ENCODE measurements at places on chromosomes 5 and 9. TPM values are rescaled to one million over a fixed set of nuclear protein-coding genes. Genes with fewer than 3 reads are reported as not detected.

- H3K4me3 ChIP-seq, result no peak overlapping the region
- H3K27ac ChIP-seq, result no peak overlapping the region
- DNase-seq, result no peak
- H3K4me1 ChIP-seq, result no peaks in the 10 kb centered on the region
- H3K27me3 ChIP-seq, result no peaks in the 10 kb centered on the region
Measured at GRCh38 chr9:92547356-92547755, 11.6 kb upstream of the ECM2 start.

DNA sequence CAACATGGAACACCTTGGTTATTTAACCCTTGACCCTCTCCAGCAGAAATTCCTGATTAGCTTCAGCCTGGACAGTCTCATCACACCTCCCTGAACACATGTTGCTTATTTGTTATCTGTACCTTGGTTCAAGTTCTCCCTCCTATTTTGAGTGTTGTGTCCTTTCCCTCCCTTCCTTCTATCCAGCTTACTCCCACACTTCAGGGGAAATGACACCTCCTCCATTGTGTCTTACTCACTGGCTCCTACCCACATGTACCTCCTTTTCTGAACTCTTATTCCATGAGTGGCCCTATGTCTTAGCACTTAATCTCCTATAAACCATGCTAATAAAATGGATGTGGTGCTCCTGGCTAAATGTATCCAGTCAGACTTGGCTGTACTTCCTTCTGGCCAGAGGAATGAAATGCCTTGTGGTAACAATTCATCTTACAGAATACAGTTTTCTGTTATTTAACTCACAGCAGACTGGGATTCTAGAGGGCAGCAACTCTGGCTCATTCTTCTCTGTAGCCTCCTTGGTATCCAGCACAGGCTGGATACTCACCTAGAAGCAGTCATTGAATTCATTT is 11.2 kb downstream of the LIX1 start:
- H3K4me1 ChIP-seq, result no peaks in the 10 kb centered on the region
- no peak overlapping the region for H3K4me3 ChIP-seq
- no peak for DNase-seq
- no peak overlapping the region for H3K27ac ChIP-seq

DNA sequence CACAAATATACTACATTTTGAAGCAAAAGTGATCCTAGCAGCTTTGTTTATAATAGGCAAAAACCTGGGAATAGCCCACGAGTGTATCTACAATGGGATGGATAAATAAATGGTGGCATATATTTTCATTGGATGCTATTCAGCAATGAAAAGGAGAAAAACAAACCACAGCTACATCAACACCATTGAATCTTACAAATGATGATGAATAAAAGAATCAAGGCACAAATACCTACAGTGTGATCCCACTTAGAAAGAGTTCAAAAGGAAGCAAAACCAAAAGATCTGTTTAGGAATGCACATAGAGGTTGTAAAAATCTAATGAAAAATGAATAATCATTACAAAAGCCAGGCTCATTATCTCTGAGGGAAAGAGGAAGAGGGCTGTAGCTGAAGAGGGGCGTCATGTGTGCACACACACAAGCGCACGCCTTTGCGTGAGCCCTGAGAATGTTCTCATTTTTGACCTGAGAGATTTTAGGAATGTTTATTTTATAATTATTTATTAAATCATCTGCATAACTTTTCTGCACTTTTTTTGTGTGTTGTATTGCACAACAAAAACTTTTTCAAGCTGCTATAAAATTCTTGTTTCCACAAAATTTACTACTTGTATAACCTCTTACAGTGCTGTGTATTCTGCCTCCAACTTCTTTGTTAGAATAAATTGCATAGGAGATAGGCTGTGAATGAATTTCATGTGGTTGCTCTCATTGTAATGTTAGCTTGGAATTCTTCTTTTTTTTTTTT is 5.9 kb upstream of the RHOBTB3 start:
- peak overlapping the region; percentile 31 for H3K27ac ChIP-seq
- no peaks in the 10 kb centered on the region for H3K4me1 ChIP-seq
- H3K27me3 ChIP-seq, result no peaks in the 10 kb centered on the region
- H3K4me3 ChIP-seq, result no peak overlapping the region
- no peaks in the 10 kb centered on the region for H3K36me3 ChIP-seq

GRCh38 chr5:159448841-159449407 is 118.6 kb upstream of the IL12B start:
- no peak overlapping the region for H3K4me3 ChIP-seq
- no peaks in the 10 kb centered on the region for H3K27me3 ChIP-seq
- DNase-seq, result no peak
- no peaks in the 10 kb centered on the region for H3K36me3 ChIP-seq
- peaks cover 3% of the 10 kb centered on the region for H3K4me1 ChIP-seq

The N4BP3 gene
- total RNA-seq, result 1.5 TPM

The FCN1 gene
- total RNA-seq, result 3.6 TPM

The KIF3A gene
- 5.9 TPM for total RNA-seq

The BAAT gene
- not detected for total RNA-seq

GRCh38 chr9:117720555-117720954 is 16.4 kb downstream of the TLR4 start:
- no peak overlapping the region for H3K4me3 ChIP-seq
- DNase-seq, result no peak
- H3K36me3 ChIP-seq, result no peaks in the 10 kb centered on the region
- no peaks in the 10 kb centered on the region for H3K4me1 ChIP-seq

- no peaks in the 10 kb centered on the region for H3K4me1 ChIP-seq
- no peaks in the 10 kb centered on the region for H3K27me3 ChIP-seq
- no peaks in the 10 kb centered on the region for H3K36me3 ChIP-seq
- H3K27ac ChIP-seq, result no peak overlapping the region
- no peak overlapping the region for H3K4me3 ChIP-seq
Measured at GRCh38 chr5:132114150-132115121, 40.8 kb downstream of the CSF2 start.

DNA sequence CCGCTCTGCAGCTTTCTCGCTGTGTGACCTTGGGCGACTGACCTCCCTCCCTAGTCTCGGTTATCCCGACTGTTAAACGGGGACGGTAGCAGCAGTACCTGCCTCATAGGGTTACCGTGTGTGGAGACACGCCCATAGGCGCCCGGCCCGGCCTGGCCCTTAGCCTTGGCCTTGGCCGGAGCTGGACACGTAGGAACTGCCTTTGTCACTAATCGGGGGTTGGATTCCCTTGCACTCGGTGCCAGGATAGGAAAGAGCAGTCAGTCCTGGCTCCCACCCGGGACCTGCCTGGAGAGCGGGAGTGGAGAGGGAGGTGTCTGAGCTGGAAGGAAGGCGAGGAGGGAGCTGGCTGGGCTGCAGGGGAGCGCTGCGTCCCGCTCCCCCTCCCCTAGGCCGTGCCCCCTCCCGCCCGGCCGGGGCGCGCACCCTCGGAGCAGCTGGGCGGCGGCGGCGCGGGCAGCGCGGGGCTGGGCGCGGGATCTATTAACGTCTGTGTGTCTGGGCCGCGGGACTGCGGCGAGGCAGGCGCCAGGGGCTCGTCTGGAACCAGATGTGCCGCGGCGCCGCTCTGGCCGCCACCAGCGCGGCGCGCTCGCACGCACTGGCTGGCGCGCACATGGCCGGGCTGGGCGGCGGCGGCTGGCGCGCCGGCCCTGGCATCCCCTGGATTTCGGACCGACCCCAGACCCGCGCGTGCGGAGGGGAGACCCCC is 31.7 kb downstream of the PRRX2 start:
- H3K27me3 ChIP-seq, result no peaks in the 10 kb centered on the region
- no peaks in the 10 kb centered on the region for H3K4me1 ChIP-seq
- DNase-seq, result peak; percentile 45
- peak overlapping the region; percentile 66 for H3K27ac ChIP-seq
- no peaks in the 10 kb centered on the region for H3K36me3 ChIP-seq
- peak overlapping the region; percentile 36 for H3K4me3 ChIP-seq

DNA sequence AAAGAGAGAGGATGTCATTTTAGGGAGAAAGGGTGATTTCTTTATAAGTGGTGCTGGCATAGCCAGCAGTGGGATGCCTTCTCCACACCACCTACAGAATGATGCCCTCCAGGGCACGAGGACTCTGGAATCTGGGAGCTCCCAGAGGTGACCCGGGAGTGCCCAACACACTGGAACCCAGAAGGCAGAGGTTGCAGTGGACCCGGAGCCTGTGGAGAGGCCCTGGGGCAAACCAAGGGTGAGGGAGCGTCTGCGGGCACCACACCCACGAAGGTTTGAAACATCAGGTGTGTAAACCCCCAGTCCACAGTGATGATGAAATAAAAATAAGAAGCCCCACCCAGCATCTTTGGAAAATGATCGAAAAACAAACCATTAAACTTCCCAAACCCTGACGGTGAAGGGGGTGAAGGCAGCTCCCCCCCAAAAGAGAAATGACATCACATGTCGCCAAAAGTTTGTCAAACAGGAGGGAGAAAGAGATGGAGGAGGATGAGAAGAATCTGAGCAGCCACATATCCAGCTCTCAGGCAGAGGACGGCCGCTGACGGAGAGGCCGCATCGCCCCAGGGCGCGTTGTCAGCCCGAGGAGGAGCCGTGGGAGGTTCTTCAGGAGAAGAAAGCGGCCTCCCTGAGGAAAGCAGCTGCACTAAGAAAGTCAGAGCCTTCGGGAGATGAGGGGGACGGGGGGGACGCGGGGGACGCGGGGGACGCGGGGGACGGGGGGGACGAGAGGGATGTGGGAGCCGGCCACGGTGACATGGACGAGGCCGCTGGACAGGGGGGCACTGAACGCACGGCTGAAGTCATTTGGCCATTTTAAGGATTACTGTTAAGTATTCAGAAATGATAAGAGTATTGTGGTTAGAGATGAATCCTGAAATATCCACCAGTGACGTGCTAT is 43.1 kb upstream of the NSMF start:
- H3K27me3 ChIP-seq, result no peaks in the 10 kb centered on the region
- H3K4me1 ChIP-seq, result no peaks in the 10 kb centered on the region
- no peak for DNase-seq
- no peak overlapping the region for H3K27ac ChIP-seq
- no peak overlapping the region for H3K4me3 ChIP-seq

The FREM1 gene
- 19.7 TPM for total RNA-seq

The SLC25A2 gene
- 2.4 TPM for total RNA-seq

DNA sequence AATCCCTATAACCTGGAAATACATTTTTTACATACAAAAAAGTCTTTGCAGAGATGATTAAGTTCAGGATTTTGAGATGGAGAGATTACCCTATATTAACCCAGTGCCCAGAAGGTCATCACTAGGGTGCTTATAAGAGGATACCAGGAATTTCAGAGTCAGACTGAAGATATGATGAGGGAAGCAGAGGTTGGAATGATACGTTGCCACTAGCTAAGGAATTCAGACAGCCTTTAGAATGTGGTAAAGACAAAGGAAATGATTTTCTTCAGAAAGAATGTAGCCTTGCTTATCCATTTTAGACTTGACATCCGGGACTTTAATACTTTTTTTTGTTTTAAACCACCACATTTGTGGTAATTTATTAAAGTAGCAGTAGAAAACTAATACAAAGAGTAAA is 2176.8 kb upstream of the C9orf72 start:
- no peak overlapping the region for H3K27ac ChIP-seq
- H3K4me1 ChIP-seq, result no peaks in the 10 kb centered on the region
- H3K27me3 ChIP-seq, result no peaks in the 10 kb centered on the region
- H3K36me3 ChIP-seq, result no peaks in the 10 kb centered on the region

The JADE2 gene
- total RNA-seq, result 17.4 TPM

- H3K4me1 ChIP-seq, result no peaks in the 10 kb centered on the region
- no peaks in the 10 kb centered on the region for H3K27me3 ChIP-seq
- no peak overlapping the region for H3K4me3 ChIP-seq
- no peak for DNase-seq
Measured at GRCh38 chr5:167850911-167851310, 440.5 kb upstream of the WWC1 start.

- H3K36me3 ChIP-seq, result no peaks in the 10 kb centered on the region
- no peaks in the 10 kb centered on the region for H3K4me1 ChIP-seq
- no peak for DNase-seq
Measured at GRCh38 chr5:134000091-134000511, 4.7 kb downstream of the VDAC1 start.

GRCh38 chr9:92911511-92912475 is 34.0 kb upstream of the ZNF484 start:
- no peak overlapping the region for H3K4me3 ChIP-seq
- H3K27ac ChIP-seq, result no peak overlapping the region
- no peak for DNase-seq
- H3K27me3 ChIP-seq, result no peaks in the 10 kb centered on the region
- no peaks in the 10 kb centered on the region for H3K36me3 ChIP-seq
- H3K4me1 ChIP-seq, result no peaks in the 10 kb centered on the region

- no peaks in the 10 kb centered on the region for H3K4me1 ChIP-seq
- no peak overlapping the region for H3K27ac ChIP-seq
- DNase-seq, result no peak
- no peaks in the 10 kb centered on the region for H3K36me3 ChIP-seq
- H3K27me3 ChIP-seq, result no peaks in the 10 kb centered on the region
Measured at GRCh38 chr9:131028221-131028884, 19.4 kb downstream of the LAMC3 start.

DNA sequence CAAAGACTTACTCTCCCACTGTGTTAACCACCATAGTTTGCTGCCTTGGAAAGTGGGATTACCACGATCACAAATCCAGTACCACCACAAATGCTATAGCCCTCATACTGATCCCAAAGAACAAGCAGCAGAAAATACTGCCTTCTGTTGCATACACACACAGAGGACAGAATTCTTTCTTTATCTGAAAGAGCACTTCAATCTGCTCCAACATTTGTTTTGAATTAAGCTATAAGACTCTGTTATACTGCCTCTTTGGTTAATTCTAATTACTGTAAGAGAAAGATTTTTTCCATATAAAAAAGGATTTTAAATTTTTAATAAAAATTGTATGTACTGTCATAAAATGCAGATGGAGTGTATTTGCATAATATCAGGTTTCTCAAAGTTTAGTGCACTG is 69.8 kb downstream of the YIPF5 start:
- H3K4me1 ChIP-seq, result no peaks in the 10 kb centered on the region
- H3K27me3 ChIP-seq, result no peaks in the 10 kb centered on the region
- DNase-seq, result no peak

The TNFSF15 gene
- 0.15 TPM for total RNA-seq

DNA sequence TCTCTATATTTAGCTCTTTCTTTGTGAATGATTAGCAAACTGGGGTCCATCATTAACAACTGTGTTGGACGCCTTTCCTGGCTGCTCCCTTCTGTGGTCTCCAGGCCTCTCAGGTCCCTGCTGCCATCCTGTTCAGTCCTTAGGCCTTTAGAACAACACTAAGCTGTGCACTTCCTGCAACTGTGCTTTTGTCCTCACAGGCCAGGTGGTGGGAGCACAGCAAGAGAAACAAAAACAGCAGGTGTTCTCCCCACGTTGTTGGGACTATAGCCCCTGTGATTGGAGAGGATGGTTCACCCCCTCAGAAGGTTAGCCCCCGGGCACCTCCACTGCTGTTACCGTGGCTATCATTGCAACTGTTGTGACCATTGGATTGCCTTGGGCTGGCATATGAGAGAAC is 41.7 kb upstream of the CLINT1 start:
- H3K4me3 ChIP-seq, result no peak overlapping the region
- H3K27ac ChIP-seq, result no peak overlapping the region
- no peaks in the 10 kb centered on the region for H3K36me3 ChIP-seq
- no peaks in the 10 kb centered on the region for H3K4me1 ChIP-seq

The FOXD4L3 gene
- not detected for total RNA-seq

Data from uterus (tissue), 4 donors.